Thyroid gland (tissue), 4 donors: ENCODE measurements at places on chromosomes 11 and 22. TPM values are rescaled to one million over a fixed set of nuclear protein-coding genes. Genes with fewer than 3 reads are reported as not detected.
A peak's percentile ranks its signal among the peaks of the same experiment; 100 is the strongest.

GRCh38 chr11:59510941-59511589 lies at the start of gene OR4D9:
TSS of gene OR4D9 (plus strand) at chr11:59511539. CDS start at chr11:59514913, 3,374 bp downstream.
- peak; percentile 3 for DNase-seq
- no peak within 1 kb of the TSS for H3K4me3 ChIP-seq
- peak within 1 kb of the TSS; percentile 41 for H3K27ac ChIP-seq
- H3K27me3 ChIP-seq, result no peaks in the 10 kb centered on the region
- no peaks in the 10 kb centered on the region for H3K36me3 ChIP-seq

Gene IL18
- 5.8 TPM for total RNA-seq

DNA sequence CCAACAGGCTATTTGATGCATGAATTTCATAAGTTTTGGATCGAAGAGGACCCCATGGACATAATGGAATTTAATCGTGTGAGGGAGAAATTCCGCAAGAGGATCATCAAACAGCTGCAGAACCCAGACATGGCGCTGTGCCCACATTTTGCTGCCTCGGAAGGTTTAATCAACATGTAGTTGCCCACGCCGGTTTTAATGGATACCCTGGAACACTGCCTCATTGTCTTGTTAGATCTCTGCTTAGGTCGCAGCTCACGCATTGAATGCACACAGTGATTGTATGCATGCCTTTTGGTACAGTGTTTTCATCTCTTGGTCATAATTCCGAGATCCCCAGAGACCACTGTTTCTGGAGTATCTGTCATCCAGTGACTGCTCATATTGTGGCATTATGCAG lies 46.8 kb downstream of the SLN start:
- H3K27me3 ChIP-seq, result no peaks in the 10 kb centered on the region
- H3K4me3 ChIP-seq, result no peak overlapping the region
- no peak overlapping the region for H3K27ac ChIP-seq
- H3K36me3 ChIP-seq, result no peaks in the 10 kb centered on the region
- H3K4me1 ChIP-seq, result no peaks in the 10 kb centered on the region

Gene OVCH2
- not detected for total RNA-seq

GRCh38 chr22:41106122-41106968 lies 14.0 kb downstream of the EP300 start:
- no peaks in the 10 kb centered on the region for H3K36me3 ChIP-seq
- DNase-seq, result no peak
- H3K27ac ChIP-seq, result no peak overlapping the region
- H3K27me3 ChIP-seq, result no peaks in the 10 kb centered on the region

GRCh38 chr11:36385121-36385970 lies 89.3 kb downstream of the PRR5L start:
- H3K4me1 ChIP-seq, result no peaks in the 10 kb centered on the region
- no peak overlapping the region for H3K27ac ChIP-seq
- H3K36me3 ChIP-seq, result no peaks in the 10 kb centered on the region
- no peaks in the 10 kb centered on the region for H3K27me3 ChIP-seq
- DNase-seq, result no peak

DNA sequence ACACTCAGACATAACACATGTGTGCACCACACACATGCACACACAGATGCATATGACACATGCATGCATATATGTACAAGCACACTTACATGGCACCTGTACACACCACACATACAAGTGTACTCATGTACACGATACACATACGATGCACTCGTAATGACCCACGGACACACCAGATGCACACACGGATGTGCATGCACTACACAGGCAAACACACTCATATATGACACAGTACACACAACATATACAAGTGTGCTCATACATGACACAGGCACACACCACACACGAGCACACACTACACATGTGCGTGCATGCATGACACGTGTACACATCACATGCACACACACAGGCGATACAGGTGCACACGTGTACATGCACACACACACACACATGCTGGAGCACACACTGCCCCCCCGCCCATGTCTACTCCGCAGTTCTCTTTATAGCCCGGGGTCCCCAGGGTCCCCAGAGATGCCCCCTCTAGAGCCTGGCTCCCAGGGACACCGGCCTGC lies 4.8 kb upstream of the TH start:
- no peak for DNase-seq
- H3K4me1 ChIP-seq, result peaks cover 4% of the 10 kb centered on the region
- no peaks in the 10 kb centered on the region for H3K36me3 ChIP-seq
- H3K27ac ChIP-seq, result no peak overlapping the region

DNA sequence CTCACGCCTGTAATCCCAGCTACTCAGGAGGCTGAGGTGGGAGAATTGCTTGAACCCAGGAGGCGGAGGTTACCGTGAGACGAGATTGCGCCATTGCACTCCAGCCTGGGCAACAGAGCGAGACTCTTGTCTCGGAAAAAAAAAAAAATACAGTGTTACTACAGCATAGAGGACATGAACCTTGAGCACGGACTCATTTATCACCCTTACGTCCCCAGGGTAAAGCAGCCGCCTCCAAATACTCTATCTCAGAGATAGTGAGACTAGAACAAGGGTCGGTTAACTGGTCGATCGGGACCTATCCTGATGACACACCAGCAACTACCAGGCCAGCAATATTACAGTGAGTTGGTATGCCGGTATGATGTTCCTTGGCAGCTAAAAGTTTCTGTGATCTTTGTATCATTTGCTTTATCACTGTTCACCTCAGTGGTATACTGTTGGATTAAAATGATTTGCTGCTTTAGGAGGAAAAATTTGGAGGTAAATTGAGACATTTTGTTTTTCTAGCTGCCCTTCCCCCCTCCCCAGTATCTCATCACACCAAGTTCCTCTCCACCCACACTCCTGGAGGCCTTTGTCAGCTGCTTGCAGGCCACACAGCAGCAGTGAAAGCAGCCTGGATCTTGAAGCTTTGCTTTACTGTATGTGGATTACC lies 7.0 kb upstream of the SIDT2 start:
- peak; percentile 37 for DNase-seq
- peaks cover 11% of the 10 kb centered on the region for H3K36me3 ChIP-seq

DNA sequence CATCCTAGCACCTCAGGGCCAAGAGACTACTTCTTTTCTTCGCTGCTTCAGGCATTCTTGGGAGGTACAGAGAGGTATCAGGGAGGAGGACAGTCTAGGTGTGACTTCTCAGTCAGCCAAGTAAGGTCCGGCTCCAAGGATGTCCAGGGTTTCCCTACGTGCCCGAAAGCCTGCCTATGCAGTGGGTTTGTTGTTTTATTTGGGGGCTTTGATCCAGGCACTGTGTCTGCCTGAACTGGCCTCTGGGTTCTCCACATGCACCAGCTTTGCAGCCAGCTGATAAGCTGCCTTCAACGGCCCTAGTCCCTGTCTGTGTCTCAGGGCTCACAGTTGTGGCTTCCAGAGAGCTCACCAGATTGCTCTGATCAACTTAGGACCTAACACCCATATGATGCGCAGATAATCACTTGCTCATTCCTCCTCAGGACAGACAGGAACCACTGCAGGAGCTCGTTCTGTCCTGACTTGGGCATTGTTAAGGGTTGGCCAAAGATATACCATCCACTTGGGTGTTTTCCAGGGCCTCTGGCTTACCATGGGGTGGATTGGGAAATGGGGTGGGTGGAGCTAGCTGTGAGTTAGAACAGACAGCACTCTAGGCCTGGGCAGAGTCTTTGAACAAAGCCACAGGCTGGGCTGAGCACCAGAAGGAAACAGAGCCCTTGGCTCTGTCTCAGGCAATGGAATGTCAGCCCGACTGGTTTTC lies 45.5 kb upstream of the CRYBB3 start:
- no peaks in the 10 kb centered on the region for H3K27me3 ChIP-seq
- H3K4me1 ChIP-seq, result peaks cover 20% of the 10 kb centered on the region
- peak overlapping the region; percentile 54 for H3K27ac ChIP-seq
- DNase-seq, result peak; percentile 80
- H3K4me3 ChIP-seq, result no peak overlapping the region

- no peaks in the 10 kb centered on the region for H3K36me3 ChIP-seq
- DNase-seq, result peak; percentile 24
- H3K4me3 ChIP-seq, result no peak overlapping the region
- no peaks in the 10 kb centered on the region for H3K27me3 ChIP-seq
- H3K4me1 ChIP-seq, result no peaks in the 10 kb centered on the region
Measured at GRCh38 chr11:125247431-125247830, 82.9 kb downstream of the PKNOX2 start.

- H3K36me3 ChIP-seq, result no peaks in the 10 kb centered on the region
- H3K4me3 ChIP-seq, result peak overlapping the region; percentile 31
- no peaks in the 10 kb centered on the region for H3K27me3 ChIP-seq
- H3K27ac ChIP-seq, result no peak overlapping the region
Measured at GRCh38 chr11:6655020-6655789, 404 bp downstream of the DCHS1 start.

Gene MUC5AC
- total RNA-seq, result not detected

GRCh38 chr11:66938582-66939135 lies 19.5 kb downstream of the PC start:
- no peak overlapping the region for H3K27ac ChIP-seq
- no peak overlapping the region for H3K4me3 ChIP-seq
- no peaks in the 10 kb centered on the region for H3K4me1 ChIP-seq
- H3K36me3 ChIP-seq, result no peaks in the 10 kb centered on the region

Gene GRAMD1B
- 8.3 TPM for total RNA-seq

Gene PNPLA5
- not detected for total RNA-seq

- H3K27ac ChIP-seq, result no peak overlapping the region
- H3K36me3 ChIP-seq, result no peaks in the 10 kb centered on the region
- H3K4me1 ChIP-seq, result peaks cover 11% of the 10 kb centered on the region
- H3K4me3 ChIP-seq, result no peak overlapping the region
Measured at GRCh38 chr11:72203163-72203562, 11.2 kb downstream of the FOLR1 start.

DNA sequence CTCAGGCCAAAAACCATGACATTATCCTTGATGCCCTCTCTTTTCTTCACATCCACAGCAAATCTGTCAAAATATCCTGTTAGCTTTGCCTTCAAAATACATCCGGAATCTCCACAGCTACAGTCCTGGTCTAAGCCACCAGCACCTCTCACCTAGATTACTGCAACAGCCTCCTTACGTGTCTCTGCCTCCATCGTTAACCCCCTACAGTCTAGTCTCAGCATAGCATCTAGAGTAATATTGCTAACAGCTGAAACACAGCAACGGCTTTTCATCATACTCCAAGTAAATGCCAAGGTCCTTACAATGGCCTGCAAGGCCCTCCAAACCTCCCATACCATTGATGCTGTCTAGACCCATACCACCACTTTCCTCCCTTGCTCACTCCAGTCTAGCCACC lies 4.4 kb downstream of the TSG101 start:
- no peak overlapping the region for H3K27ac ChIP-seq
- H3K27me3 ChIP-seq, result no peaks in the 10 kb centered on the region
- no peak for DNase-seq
- H3K4me1 ChIP-seq, result no peaks in the 10 kb centered on the region

Gene MS4A6E
- not detected for total RNA-seq

GRCh38 chr11:27381238-27381666 lies 18.2 kb upstream of the CCDC34 start:
- H3K27me3 ChIP-seq, result no peaks in the 10 kb centered on the region
- H3K4me3 ChIP-seq, result no peak overlapping the region
- no peak overlapping the region for H3K27ac ChIP-seq
- peaks cover 11% of the 10 kb centered on the region for H3K4me1 ChIP-seq
- no peaks in the 10 kb centered on the region for H3K36me3 ChIP-seq
- DNase-seq, result no peak
